Activated naive CD4-positive, alpha-beta T cell treated with anti-CD3 and anti-CD28 coated beads, Interleukin-2, amount 50 U/mL, for 72 hours (primary cell): ENCODE measurements at places on chromosomes 1 and 21. TPM values are rescaled to one million over a fixed set of nuclear protein-coding genes. Genes with fewer than 3 reads are reported as not detected.

Gene OR2T10
- total RNA-seq: not detected

Gene CD53
- 277 TPM for total RNA-seq

Gene KIRREL1
- total RNA-seq: 0.08 TPM

Gene LCK
- 208 TPM for total RNA-seq

Gene THEM5
- total RNA-seq: not detected

Gene CRABP2
- 2.3 TPM for total RNA-seq

Gene SPRR2G
- not detected for total RNA-seq

Gene TP73
- total RNA-seq: 0.30 TPM

Gene TOR3A
- total RNA-seq: 29.2 TPM

Gene C8A
- total RNA-seq: not detected

Gene BGLAP
- total RNA-seq: 9.7 TPM

Gene EXTL1
- not detected for total RNA-seq

Gene SEC16B
- total RNA-seq: not detected

Gene HYI
- 9.2 TPM for total RNA-seq

Gene DHDDS
- 49.2 TPM for total RNA-seq

Gene KIAA1614
- 0.31 TPM for total RNA-seq

Gene ANKRD45
- total RNA-seq: not detected

Gene FMOD
- total RNA-seq: 1.4 TPM

Gene DPT
- total RNA-seq: not detected

Gene TOMM40L
- 13.3 TPM for total RNA-seq

Gene RAB3B
- 0.34 TPM for total RNA-seq

Gene CHML
- total RNA-seq: 16.2 TPM

Gene SLC37A1
- 15.2 TPM for total RNA-seq

Gene EFCAB14
- 45.1 TPM for total RNA-seq

Gene EFNA1
- total RNA-seq: 1.6 TPM

Gene PRR9
- total RNA-seq: not detected

Gene HCN3
- 4.8 TPM for total RNA-seq
